Activated CD4-positive, alpha-beta T cell treated with anti-CD3 and anti-CD28 coated beads, Interleukin-2, amount 10 ng/mL, durations not matched to agents 7 days and 5 days (primary cell): ENCODE measurements at places on chromosomes 5 and 9.

DNA sequence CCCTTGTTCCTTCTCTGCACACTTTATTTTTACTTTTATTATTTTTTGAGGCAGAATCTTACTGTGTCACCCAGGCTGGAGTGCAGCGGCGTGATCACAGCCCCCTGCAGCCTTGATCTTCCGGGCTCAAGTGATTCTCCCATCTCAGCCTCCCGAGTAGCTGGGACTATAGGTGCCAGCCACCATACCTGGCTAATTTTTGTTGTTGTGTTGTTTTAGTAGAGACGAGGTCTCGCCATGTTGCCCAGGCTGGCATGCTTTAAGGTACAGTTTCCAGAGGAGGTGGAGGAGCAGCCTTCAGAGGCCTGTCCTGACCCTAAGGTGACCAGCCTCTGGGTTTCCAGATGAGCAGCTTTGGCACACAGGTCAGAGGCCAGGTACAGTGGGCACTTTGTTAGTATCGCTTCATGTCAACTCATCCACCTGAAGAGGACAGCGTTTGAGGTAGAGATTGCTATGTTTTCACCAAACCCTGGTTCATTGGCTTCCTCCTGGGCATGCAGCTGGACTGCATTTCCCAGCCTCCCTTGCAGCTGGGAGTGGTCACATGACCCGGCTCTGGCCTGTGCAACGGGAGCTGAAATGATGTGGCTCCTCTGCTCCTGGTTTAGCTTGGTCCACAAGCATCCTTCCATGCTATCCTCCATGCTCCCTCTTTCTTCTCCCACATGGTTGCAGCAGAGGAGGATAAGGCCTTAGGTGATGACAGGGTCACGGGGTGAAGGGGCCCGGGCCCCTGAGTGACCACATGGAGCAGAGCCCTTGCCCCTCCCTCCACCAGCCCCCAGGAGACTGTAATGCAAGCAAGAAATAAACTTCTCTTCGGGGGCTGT lies 139.3 kb upstream of the IER5L start:
- no peak for DNase-seq
- peaks cover 1% of the 10 kb centered on the region for H3K27me3 ChIP-seq
- no peaks in the 10 kb centered on the region for H3K36me3 ChIP-seq
- peaks cover 12% of the 10 kb centered on the region for H3K4me1 ChIP-seq
- no peak overlapping the region for H3K4me3 ChIP-seq
- no peak overlapping the region for H3K27ac ChIP-seq

DNA sequence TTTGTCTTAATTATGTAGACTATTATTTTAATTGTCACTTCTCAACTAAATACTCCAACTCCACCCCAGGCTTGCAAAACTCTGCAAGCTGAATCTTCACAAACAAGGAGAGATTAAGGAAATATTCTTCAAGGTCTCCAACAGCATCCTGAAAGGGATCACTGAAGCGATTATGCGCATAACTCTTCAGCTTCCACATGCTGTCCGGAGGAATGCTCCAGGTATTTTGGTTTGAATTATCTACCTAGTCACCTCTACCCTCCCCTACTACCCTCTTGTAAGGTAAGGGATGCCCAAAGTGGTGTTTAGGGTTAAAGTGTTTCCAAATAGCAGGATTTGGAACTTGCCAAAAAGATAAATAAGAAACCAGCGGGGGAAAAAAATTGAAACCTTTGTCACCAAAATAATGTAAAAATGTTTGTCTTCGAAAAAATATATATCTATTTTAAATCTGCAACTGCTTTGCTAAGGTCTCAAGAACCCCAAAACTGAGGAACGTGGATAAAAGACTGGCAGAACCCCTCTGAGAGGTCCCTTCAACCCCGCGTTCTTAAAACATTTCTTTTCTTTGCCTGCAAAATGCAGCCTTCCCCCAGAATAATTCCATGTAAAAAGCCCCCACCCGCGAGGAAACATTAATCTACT lies 11.6 kb downstream of the PTCH1 start:
- peaks cover 69% of the 10 kb centered on the region for H3K27me3 ChIP-seq
- DNase-seq = no peak
- H3K27ac ChIP-seq = no peak overlapping the region
- H3K4me1 ChIP-seq = peaks cover 31% of the 10 kb centered on the region

GRCh38 chr5:20331826-20332225 lies 343.8 kb upstream of the CDH18 start:
- no peak for DNase-seq
- H3K4me3 ChIP-seq = no peak overlapping the region
- no peaks in the 10 kb centered on the region for H3K36me3 ChIP-seq
- H3K27ac ChIP-seq = no peak overlapping the region
- no peaks in the 10 kb centered on the region for H3K27me3 ChIP-seq

- DNase-seq = no peak
- no peaks in the 10 kb centered on the region for H3K27me3 ChIP-seq
- no peak overlapping the region for H3K4me3 ChIP-seq
- H3K36me3 ChIP-seq = peaks cover 6% of the 10 kb centered on the region
- no peak overlapping the region for H3K27ac ChIP-seq
Measured at GRCh38 chr9:5895782-5896181, 5.1 kb downstream of the MLANA start.

DNA sequence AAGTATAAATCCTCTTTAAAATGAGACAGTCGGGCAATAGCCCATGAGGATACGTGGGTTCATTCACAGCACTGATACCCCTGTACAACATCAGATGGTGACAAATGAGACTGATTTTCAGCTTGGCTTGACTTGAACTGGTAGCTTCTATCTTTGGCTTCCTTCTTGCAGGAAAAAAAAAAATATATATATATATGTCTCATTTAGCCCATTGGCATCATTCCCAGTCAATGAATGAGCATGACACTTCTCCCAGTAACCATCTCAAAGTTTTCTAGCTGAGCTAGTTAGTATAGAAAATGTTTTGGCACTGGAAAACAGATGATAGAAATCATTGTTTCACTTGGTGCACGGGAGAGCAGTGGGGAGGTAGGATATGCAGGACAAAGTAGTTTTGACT lies 222.5 kb upstream of the TAS2R1 start:
- H3K27me3 ChIP-seq = no peaks in the 10 kb centered on the region
- no peaks in the 10 kb centered on the region for H3K36me3 ChIP-seq
- no peak for DNase-seq
- H3K4me1 ChIP-seq = no peaks in the 10 kb centered on the region

GRCh38 chr5:7495131-7495517 lies 99.2 kb downstream of the ADCY2 start:
- no peaks in the 10 kb centered on the region for H3K4me1 ChIP-seq
- H3K36me3 ChIP-seq = no peaks in the 10 kb centered on the region
- no peak overlapping the region for H3K27ac ChIP-seq
- no peak overlapping the region for H3K4me3 ChIP-seq
- DNase-seq = no peak
- no peaks in the 10 kb centered on the region for H3K27me3 ChIP-seq
